Activated naive CD8-positive, alpha-beta T cell treated with anti-CD3 and anti-CD28 coated beads, Interleukin-2, amount 50 U/mL, for 16 hours (primary cell): ENCODE measurements at places on chromosomes 7 and 10.
A peak's percentile ranks its signal among the peaks of the same experiment; 100 is the strongest.

DNA sequence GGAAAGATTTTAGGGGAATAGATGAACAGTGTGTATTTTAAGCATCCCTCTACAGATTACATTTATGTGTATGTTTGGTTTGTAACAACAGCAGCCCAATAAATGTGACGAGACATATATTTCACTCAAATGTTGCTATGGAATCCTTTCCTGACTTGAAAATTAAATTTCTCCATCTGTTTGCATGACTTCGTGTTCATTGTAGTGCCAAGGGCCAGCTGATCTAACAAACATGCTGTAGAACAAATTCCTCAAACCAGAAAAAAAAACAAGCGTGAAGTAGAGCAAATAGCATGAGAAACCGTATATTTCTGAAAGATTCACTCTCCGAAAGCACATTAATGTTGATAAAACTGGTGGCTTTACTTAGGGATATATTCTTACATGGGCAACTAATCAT, 87.8 kb downstream of the NRCAM start:
- no peak for DNase-seq

- no peak for DNase-seq
Observed at GRCh38 chr7:26307226-26307625, 15.6 kb downstream of the SNX10 start.

GRCh38 chr7:781186-781849, 51.0 kb upstream of the SUN1 start:
- DNase-seq, result no peak

- DNase-seq, result no peak
Observed at GRCh38 chr7:115940460-115941060, 90.0 kb downstream of the TFEC start.

- no peak for DNase-seq
Observed at GRCh38 chr7:83701736-83702135, 52.8 kb upstream of the SEMA3E start.

- DNase-seq, result no peak
Observed at GRCh38 chr10:49418328-49418727, 22.4 kb upstream of the DRGX start.

DNA sequence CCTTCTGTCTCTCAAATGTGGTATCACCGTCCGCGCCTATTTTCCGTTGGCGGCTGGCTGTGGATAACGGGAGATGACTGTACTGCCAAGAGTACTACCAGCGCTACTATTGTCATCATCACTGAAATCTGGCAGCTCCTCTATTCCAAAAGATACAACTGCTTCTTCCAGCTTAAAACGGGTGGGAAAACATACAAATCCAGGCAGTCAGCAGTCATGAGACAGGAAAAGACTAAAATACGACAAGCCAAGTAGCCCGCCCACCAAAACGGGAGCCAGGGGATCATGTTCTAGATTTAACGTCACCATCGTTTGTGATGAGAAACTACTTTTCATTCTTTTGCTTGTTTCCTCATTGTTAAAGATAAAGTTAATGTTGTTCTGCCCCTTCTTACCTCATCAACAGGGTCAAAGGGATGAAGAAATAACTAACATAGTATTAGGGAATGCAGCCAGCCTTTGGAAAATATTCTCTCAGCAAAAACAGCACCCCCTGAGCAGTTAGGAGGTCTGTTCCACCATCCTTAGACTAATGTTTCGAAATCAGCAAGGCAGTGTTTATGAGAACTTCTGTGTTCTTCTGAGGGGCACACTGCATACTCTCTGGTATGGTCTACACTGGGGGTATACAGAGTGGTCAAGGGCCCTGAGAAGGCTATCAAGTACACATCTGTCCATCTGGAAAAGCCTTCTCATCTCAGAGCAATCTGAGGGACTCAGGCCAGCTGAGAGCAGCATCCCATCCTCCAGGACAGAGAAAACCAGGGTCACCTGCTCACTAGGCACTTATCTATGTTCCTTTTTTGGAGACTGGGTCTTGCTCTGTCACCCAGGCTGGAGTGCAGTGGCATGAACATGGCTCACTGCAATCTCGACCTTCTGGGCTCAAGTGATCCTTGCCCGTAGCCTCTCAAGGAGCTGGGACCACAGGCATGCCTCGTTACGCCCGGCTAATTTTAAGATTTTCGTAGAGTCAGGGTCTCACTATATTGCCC, 47.5 kb downstream of the GNA12 start:
- DNase-seq, result no peak

DNA sequence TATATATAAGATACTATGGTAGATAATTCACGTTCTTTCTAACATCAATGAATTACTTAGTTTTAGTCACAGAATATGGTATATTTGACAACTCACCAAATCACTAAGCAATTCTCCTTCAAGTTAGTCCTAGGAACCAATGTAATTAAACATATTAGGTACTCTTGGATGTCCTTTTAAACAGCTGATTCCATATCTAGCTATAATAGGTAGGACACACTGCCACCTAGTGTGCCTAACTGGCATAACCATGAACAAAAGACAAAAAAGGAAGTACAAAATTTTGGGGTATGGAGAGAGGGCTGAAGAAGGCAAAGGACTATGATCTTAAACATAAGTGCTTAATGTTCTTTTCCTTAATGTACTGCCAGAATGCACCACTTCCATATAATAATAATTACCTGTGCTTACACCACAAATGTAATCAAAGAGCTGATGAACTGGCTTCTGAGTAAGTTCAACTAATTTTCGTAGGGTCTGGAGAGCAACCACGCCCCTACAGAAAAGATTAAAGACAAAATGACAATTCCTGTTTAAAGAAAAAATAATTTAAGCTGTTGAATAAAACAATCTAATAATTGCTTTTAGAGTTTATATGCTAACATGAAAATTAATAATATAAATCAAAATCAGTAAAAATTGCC, 28.7 kb downstream of the PNPLA8 start:
- DNase-seq, result peak; percentile 5

GRCh38 chr10:117409549-117410305, 34.5 kb upstream of the PDZD8 start:
- DNase-seq, result no peak

DNA sequence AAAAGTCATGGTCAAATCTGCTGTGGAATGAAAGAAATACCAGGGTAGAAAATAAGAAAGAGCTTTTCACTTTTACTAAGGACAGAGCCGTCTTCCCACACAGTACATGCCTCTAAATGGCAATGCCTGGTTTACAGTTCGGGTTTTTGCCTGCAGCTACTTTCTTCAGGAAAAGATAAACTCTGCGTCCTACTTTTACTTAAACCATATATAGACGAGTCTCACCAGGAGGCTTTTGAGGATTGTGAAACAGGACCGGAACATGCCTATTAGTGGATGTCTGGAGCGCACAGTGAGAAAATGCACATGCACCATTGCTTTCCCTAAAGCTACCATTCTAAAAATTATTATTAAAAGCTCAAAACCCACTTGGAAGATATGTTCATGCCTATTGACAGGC, 70.5 kb downstream of the KLF6 start:
- no peak for DNase-seq

- DNase-seq, result no peak
Observed at GRCh38 chr7:101848208-101848951, 31.0 kb downstream of the CUX1 start.

GRCh38 chr7:8201846-8202441, 60.0 kb downstream of the ICA1 start:
- DNase-seq, result no peak

- DNase-seq, result no peak
Observed at GRCh38 chr7:119288416-119288815, 984.6 kb upstream of the KCND2 start.

- DNase-seq, result no peak
Observed at GRCh38 chr10:79890469-79890868, 58.4 kb downstream of the SFTPD start.

DNA sequence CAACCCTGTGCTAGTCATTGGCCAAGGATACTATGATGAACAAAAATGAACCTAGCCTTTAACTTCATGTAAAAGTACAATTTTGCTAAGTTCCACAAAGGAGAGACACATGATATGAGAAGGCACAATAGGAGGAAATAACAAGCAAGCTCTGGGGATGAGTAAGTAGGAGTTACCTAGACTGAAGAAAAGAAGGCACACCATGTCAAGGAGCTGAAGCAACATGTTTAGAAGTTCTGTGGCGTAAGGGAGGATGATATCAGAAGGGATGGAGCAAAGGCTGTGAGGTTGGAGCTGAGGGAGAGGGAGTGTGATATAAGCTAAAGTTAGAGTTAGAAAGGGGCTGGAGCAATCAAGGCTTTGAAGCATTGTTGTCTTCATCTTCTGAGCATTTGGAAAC, 25.6 kb downstream of the KIFBP start:
- no peak for DNase-seq

DNA sequence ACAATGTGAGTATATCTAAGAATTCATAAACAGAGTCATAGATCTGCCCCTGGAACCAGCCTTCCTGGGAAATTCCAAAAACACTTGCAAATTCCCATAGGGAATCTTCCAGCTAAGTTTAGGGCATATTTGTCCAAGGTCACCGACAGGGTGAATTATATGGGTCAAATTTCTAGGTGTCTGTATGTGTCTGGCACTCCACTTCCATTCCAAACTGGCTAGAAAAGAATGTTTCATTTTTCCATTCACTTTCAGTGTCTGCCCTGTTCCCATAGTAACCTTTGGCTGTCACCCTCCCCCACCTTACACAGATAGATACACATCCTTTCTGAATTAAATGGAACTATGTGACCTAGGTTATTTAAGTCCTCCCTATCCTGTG, 230.9 kb downstream of the CREB5 start:
- DNase-seq, result no peak

GRCh38 chr7:49321843-49322242, 397.5 kb downstream of the CDC14C start:
- DNase-seq, result no peak

DNA sequence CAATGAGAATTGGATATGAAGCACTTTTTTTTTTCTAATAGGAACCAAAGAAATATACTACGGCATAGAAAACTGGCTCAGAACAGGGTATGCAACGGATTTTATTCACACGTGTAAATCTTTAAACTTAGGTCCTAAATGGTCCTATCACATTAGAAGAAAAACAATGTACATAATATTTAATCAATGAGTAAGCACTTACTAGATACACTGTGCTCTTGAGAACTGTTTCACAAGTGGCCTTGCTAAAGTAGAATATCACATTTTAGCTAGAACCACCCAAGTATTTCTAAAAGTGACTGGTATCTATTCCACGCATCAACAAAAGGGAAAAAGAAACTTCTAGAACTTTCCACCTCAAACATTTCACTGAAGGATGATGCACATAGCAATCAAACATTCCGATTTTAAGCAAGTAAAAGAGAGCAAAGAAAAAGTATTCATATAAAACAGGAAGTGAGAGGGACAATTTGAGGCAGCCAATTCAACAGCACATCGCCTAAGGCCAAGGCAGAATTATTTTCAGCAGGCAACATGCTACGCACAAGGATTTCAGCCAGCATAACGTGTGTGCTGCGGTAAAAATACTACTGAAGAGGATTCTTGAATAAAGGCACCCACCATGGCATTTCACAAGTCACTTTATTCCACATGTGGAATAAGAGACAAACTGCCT, 55.8 kb downstream of the PARD3 start:
- no peak for DNase-seq

DNA sequence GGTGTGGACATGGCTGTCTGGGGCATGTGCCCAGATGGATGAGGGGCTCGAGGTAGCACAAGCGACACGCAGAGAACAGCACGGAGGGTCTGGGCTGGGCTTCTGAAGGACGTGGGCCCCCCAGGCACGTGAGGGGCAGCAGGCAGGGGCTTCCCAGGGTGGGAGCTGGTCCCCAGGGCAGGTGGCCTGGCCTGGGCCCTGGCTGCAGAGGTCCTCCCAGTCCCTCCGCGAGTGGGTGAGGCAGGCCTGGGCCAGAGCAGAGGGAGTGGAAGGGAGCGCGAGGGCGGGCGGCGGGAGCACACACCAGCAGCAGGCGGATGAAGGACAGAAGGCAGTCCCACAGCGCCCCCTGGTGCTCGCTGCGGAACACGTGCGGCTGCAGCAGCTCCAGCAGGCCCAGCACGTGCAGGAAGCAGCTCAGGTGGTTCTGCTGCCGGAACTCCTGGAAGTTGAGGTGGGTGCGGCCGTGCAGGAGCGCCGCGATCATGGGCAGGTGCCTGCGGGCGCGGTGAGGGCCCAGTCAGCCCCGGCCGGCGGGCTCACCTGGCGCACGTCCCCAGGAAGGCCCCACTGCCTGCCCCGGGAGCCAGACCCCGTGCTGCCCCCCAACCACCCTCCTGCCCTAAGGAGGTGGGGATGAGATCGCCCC, 14.7 kb upstream of the MICALL2 start:
- DNase-seq, result peak; percentile 78

DNA sequence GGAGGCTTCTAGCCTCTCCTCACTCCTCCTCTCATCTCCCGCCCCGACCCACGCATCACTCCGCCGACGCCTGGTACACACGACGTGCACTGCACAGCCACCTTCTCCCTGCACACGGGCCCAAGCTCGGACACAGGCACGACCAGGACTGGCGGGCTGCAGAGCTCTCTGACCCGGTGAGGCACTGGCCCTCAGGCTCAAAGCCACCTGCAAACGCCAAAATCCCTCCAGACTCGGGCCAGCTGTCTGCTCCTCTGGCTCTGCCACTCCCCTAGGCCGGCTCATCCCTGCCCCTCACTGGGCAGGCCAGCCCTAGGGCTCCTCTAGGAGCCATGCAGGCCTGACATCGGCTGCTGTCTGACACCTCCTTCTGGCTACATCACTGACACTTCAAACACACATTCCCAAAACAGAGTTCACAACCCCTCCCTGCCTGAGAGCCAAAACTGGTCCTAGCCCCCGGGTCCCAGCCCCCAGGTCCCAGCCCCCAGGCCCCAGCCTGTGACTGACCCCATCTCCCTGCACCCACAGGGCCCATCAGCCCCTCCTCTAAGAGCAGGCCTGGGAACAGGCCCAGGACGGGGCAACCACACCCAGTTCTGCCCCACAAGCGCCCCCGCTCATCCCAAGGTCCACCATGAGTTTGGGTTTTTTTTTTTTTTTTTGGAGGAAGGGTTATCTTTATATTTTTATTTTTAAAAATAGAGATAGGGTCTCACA, 35.1 kb downstream of the MAD1L1 start:
- DNase-seq, result no peak

- peak; percentile 73 for DNase-seq
Observed at GRCh38 chr7:149239345-149240143, at the start of gene ZNF212. Gene ZNF212 (plus strand): TSS chr7:149239651. CDS start chr7:149239779, 128 bp downstream.

DNA sequence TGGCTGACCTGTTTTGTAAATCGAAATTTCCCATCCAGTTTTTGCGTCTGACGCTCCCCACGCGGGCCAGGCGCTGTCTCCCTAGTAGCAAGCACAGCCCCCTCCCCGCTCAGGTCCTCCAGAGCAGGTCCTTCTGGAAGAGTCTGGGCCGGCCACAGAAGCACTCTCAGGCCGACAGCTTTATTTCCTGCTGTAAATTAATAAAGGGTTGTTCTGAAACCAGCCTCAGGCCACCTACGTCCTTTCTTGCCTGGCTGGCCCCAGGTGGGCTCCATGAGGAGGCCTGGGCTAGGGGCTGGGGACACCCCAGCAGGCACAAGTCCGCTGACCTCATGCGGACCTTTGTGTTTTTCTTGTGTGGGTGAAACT, 35.2 kb downstream of the CAMK2B start:
- no peak for DNase-seq

GRCh38 chr7:34734771-34735170, 76.8 kb downstream of the NPSR1 start:
- no peak for DNase-seq

GRCh38 chr10:50501924-50502452, 121.8 kb downstream of the SGMS1 start:
- no peak for DNase-seq
